OCI-LY7 (cell line): ENCODE measurements at places on chromosomes 1 and 21. TPM values are rescaled to one million over a fixed set of nuclear protein-coding genes. Genes with fewer than 3 reads are reported as not detected.

YBX1 gene
- total RNA-seq: 956 and 965 TPM in 2 replicates

CA6 gene
- total RNA-seq: not detected in 2 replicates

ARHGAP29 gene
- not detected in 2 replicates for total RNA-seq

DNA sequence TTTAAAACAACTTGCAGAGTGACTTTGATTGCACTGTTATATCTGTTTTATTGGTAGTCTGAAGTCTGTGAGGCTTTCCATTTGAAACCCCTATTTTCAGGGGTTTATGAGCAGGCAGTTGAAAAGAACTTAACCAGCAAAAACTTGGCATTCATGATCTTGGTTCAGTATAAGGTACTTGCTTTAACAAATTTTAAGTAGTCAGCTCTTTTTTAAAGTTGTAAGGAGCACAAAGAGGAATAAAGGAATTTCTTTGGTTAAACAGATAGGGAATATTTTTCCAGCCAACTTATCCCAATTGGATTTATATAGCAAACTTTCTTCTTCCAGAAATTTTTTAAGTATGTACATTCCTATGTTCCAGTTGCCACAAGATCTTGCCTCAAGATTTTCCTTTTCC, 138.2 kb downstream of the RASAL2 start:
- DNase-seq: no peak

DNA sequence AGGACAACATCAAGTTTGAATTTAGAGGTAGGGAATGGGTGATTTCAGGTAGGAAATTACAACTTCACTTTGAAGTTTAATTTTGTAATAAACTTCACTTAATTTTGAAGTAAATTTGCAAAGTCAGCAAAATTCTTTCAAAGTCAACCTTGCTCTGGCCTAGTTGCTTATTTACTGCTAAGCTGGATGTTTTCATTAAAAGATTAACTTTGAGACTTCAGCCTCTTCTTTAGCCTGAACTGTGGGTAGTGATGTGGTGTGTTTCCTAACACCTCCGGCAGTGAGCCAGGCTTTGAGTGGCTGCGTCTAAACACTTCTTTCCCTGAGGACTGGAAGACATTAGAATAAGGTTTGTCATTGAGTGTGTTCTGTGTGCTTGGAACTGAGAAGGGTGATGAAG, at the start of gene HAO2:
TSS of gene HAO2 (plus strand) at position 232 of the 400 bp plus-strand sequence. CDS start 12,301 bp downstream, outside the sequence.
- DNase-seq: no peak

DNA sequence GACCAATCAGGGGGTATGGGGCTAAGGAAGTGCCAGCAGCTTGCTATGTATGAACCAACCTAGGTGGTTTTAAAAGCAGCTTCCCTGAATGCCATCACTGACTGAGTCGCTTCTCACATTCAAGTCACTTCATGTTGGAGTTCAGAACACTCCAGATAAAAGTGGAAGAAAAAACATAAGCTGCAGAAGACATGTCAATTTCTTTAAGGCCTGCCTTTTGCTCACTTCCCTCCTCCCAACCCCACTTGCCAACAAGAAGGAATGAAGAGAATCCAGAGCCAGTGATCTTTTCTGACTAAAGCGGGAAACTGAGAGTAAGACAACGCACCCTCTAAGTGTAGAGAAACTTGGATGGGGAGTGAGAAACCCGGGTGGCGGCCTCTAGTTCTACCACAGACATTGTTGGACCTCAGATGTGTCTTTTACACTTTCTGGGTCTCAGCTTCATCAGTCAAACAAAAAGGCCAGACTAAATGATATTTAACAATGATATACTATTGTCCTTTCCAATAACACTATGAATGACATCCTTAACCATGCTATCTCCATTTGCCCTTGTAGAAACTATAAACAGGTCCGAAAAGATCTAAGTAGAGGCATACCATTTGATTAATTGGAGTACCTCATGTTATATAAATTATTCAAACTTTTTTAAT, 54.1 kb downstream of the LUZP1 start:
- no peak for DNase-seq

DNA sequence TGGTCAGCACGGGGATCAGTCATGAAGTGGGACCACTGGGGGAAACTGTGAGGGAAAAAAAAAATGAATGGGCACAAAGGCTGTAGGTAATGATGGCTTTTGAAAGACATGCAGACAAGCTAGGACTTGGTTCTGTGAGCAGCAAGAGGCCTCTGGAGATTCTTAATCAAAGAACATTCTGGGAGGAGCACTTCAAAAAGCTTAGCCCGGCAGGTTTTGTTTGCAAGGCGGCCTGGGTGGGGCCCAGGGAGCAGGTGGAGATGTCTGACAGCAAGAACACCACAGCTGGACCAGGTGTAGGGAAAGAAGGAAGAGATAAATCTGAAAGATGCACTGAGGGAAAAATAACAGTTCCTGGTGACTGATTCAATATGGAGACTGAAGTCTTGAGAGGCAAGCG, 6.0 kb downstream of the TEX35 start:
- no peak for DNase-seq
